ENCODE measurements at places on chromosomes 6 and 20.
A peak's percentile ranks its signal among the peaks of the same experiment; 100 is the strongest.

- DNase-seq: no peak
Observed at GRCh38 chr6:16836144-16836981, 75.1 kb upstream of the ATXN1 start.

DNA sequence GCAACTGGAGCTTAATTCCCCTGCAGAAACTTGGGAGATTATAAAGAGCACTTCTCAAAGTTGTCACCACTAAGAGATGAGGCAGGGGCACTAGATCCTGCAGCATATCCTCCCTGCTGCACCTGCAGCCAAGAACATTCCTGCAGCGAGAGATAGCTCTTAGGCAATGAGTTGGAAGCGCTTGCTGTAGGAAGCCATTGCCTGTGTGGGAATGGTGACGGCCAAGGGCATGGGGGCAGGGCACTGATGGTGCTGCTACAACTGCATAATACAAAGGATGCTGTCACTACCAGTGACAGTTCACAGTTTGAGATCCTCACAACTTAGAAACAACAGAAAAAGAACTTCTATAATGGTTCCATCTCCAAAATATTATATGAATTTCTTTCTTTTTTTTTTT is 89.9 kb downstream of the CDS2 start:
- DNase-seq: no peak

- no peak for DNase-seq
Observed at GRCh38 chr6:91476000-91476399, 889.1 kb upstream of the MAP3K7 start.

DNA sequence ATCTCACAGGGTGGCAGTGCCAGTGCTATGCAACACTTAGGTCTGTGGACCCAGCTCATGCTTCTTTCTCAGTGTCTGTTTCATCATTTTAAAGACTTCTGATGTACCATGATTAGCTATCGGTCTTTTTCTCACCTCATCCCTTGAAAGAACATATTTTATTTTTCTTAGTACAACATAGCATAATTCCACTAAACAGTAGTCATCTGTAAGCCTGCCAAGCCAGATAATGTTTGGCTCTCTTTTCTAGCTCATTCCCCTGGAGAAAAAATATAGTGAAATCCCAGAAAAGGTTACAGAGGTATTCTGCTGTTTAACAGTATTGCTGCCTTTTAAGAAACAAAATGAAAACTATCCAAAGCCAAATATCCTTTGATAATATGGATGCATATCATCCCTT is 177.0 kb upstream of the MMS22L start:
- DNase-seq: no peak

GRCh38 chr20:35604449-35604747 is 11.2 kb upstream of the SPAG4 start:
- no peak for DNase-seq

- no peak for DNase-seq
Observed at GRCh38 chr6:130453230-130453629, 87.4 kb downstream of the TMEM200A start.

DNA sequence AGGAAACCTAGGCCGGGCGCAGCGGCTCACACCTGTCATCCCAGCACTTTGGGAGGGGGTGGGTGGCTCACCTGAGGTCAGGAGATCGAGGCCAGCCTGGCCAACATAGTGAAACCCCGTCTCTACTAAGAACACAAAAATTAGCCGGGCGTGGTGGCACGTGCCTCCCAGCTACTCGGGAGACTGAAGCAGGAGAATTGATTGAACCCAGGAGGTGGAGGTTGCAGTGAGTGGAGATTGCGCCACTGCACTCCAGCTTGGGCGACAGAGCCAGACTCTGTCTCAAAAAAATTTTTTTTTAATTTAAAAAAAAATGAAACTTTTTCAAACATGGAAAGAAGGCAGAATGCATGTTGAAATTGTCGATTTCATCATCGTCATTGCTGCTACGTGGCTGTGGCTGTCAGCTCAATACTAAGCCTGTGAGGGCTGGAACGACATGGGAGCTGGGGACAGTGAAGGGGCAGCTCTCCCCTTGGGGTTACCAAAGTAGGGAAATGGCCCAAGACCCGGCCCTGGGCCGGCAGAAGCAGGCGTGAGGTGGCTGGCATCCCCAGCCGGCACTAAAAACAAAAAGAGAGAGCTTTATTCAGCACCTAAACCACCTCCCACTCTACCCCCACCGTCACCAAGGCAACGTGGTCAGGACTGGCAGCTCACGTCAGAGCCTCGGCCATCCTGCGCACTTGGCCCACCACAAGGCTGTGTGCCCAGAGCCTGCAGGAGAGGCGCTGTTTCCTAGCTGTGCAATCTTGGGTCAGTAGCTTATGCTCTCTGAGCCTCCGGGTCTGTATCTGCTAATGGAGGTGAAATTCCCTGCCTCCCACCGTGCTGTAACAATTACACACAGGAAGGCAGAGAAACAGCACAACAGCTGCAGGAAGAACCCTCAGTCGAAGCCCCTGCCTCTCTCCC is 30.8 kb downstream of the AGPAT4 start:
- DNase-seq: no peak

DNA sequence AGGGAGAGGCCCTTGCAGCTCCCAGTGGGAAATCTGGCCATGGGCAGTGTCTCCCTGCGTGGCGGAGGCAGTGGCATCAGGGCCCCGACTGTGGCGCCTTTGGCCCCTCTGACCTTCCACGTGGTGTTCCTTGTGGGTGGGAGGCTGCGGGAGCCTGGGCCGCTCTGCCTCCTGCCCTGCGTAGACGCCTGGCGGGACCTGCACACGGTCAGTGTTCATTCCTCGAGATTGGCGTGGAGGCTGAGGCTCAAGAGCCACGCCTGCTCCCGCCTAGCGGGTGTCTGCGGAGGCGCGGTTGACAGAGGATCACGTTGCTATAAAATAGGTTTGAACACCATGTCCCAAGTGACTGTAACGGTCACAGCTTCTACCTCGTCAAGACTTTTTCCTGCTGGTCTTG is 14.0 kb downstream of the COL9A3 start:
- no peak for DNase-seq

DNA sequence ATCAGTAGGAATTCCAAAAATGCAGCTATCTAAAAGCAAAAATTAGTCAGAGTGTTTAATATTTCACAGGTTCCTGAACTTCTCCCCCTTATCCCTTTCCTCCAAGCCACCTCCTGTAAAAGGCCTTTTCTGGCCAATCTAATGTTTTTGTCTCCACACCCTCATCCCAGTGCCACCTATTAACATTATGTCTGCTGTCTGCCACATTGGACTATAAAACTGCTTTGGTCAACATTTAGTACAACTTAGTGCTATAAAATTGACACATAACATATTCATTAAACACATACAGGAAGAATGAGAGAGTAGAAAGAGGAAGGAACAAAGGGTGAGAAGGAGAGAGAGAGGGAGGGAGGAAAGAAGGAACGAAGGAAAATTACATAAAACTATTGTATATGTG is 47.7 kb downstream of the MMUT start:
- no peak for DNase-seq

GRCh38 chr6:52423971-52424381 is 3.8 kb downstream of the EFHC1 start:
- no peak for DNase-seq

GRCh38 chr6:147508042-147508865 is at the start of gene SAMD5:
SAMD5 (plus strand) TSS chr6:147508690; CDS start chr6:147508929, 239 bp downstream.
- DNase-seq: peak; percentile 56

GRCh38 chr6:153034139-153034538 is 31.6 kb upstream of the MTRF1L start:
- DNase-seq: no peak

GRCh38 chr20:4925842-4926530 is 75.3 kb downstream of the SLC23A2 start:
- DNase-seq: no peak

DNA sequence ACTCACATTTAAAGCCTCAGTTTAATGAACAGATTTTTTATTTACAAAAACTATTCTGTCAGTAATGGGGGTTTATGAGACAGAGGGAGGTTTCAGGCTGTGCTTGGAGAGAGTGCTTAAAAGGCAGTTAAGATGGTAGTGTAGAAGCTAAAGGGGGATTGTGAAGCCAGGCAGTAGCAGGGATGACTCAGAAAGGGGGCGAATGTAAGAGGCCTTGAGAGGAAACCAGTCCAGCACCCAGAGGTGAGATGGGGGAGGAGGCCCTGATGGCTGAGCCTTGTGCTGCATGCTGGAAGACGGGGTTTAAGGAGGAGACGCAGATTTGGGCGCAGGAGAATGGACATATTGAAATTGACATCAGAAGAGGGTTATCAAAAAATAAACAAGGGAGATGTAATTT is 6.6 kb upstream of the SERPINB9 start:
- DNase-seq: no peak

GRCh38 chr6:69914015-69914485 is 47.7 kb downstream of the COL19A1 start:
- DNase-seq: no peak

DNA sequence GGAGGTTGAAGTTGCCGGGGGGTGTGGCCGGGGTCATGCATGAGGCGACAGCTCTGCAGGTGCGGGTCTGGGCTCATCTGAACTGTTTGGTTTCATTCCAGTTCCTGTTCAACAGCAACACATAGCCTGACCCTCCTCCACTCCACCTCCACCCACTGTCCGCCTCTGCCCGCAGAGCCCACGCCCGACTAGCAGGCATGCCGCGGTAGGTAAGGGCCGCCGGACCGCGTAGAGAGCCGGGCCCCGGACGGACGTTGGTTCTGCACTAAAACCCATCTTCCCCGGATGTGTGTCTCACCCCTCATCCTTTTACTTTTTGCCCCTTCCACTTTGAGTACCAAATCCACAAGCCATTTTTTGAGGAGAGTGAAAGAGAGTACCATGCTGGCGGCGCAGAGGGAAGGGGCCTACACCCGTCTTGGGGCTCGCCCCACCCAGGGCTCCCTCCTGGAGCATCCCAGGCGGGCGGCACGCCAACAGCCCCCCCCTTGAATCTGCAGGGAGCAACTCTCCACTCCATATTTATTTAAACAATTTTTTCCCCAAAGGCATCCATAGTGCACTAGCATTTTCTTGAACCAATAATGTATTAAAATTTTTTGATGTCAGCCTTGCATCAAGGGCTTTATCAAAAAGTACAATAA is 72.5 kb downstream of the PTPN1 start:
- DNase-seq: no peak

DNA sequence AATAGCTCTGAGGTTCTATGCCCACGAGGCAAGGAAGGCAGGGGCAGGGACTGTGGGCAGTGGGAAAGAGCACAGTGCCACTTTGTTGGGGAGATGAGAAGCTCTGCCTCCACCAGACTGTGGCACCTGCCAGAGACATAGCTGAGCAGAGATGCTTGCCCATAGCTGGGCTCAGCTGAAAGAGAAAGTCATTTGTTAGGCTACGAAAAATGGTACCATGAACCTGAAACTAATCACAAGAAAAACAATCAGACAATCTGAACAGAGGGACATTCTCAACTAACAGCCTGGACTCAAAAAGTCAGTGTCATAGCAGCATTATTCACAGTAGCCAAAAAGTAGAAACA is 32.9 kb upstream of the TCP11 start:
- no peak for DNase-seq

GRCh38 chr6:68637782-68638181 is 2.7 kb downstream of the ADGRB3 start:
- DNase-seq: no peak

- DNase-seq: no peak
Observed at GRCh38 chr6:39200498-39201020, 28.7 kb downstream of the KCNK5 start.

DNA sequence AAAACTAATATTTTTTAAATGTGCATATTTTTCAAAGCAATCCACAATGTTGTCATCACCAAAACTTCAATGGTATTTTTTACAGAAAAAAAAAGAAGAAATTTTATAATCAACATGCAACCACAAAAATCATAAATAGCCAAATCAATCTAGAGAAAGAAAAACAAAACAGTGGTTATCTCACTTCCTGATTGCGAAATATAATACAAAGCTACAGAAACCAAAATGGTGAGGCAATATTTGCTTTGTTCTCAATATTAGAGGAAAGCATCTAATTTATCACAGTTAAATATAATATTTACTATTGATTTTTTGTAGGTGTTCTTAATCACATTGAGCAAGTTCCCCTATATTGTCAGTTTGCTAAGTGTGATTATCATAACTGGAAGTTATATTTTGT is 720.7 kb upstream of the ADGRB3 start:
- no peak for DNase-seq

- DNase-seq: no peak
Observed at GRCh38 chr6:4545893-4546292, 230.3 kb upstream of the CDYL start.

- no peak for DNase-seq
Observed at GRCh38 chr20:59037386-59037785, 5.2 kb downstream of the PRELID3B start.

DNA sequence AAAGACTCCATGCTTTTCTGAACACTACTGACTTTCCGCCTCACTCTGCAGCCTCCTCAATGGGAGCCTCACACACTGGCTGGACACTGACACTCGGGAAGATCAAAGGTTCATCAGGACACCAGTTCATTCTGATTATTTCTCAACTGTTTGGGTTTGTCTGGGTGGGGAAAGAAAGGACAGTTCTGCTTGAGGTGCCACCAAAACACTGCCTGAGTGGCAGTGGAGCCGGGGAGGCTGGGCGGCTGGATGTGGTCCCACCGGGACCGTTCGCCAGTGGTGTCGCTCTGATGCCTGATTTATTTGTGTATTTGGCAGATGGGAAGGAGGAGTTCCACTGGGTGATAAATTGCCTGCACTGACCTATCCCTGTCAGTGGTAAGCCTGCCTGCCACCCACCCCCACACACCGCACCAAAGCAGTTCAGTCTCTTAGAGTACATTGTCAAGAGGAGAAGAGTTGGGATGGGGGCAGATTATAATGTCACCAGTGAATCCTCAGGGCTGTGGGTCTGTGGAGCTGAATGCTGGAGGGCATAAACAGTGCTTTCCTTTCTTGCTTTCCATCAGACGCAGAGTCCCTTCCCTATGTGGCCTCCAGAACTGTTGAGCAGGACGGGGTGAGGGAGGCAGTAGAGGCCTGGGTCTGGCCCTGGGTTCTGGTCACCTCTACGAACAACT is 49.8 kb downstream of the EDN1 start:
- no peak for DNase-seq

DNA sequence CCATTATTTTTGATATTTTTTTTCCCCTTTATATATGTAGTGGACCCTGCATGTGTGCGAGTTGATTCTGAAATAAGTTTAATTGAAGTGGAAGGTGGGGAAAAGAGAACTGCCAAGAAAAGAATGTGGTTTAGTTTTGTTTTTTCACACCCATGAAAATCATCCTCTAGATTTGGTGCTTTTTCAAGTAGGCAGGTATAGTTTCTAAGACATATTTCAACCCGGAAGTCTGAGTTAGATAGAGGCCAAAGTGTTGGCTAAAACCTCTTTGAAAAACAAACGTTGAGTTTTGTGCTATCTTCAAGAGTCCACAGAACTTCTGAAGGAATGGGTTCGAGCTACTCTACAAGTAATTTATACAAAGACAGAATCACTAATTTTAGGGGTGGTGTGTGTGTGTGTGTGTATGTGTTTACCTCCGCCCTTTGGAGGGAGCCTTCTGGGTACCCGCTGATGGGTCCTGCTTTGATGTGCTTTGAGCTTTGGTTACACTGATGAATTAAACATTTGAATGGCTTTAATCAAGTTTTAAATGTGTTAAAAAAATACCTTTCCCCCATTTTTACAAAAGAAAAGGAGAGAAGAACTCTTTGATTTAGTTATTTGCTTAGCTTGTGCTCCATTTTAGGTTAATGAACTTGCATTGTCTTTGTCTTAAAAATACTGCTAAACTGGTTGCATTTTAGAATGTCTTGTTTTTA is 2.5 kb downstream of the RREB1 start:
- DNase-seq: no peak
